Left lung (tissue), 14 donors: ENCODE measurements at places on chromosomes 12 and 14. TPM values are rescaled to one million over a fixed set of nuclear protein-coding genes. Genes with fewer than 3 reads are reported as not detected.

GRCh38 chr14:57871459-57872080 is 5.7 kb upstream of the SLC35F4 start:
- peaks cover 25% of the 10 kb centered on the region for H3K27me3 ChIP-seq
- H3K27ac ChIP-seq, result no peak overlapping the region
- no peak for DNase-seq
- H3K4me3 ChIP-seq, result no peak overlapping the region

GRCh38 chr12:442235-442884 is 17.4 kb upstream of the B4GALNT3 start:
- no peaks in the 10 kb centered on the region for H3K27me3 ChIP-seq
- no peak overlapping the region for H3K27ac ChIP-seq
- DNase-seq, result no peak
- H3K4me3 ChIP-seq, result no peak overlapping the region
- peaks cover 24% of the 10 kb centered on the region for H3K36me3 ChIP-seq

DNA sequence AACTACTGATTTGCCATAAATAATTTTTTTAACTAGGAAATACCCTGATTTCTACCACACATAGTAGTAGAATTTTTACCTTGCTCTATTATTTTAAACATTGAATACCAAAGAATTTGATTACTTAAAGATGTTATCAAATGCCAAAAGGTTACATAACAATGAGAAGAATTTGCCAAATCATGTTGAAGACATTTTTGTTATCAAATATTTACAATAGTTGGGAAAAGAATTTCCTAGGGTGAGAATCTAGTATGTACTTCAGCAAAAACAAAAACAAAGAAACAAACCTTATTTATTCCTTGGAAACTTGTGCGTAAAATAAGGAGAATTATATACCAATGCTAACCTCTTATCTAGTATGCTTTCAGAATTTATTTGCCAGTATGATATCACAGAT is 107.2 kb downstream of the SCAF11 start:
- no peak overlapping the region for H3K4me3 ChIP-seq
- H3K27ac ChIP-seq, result no peak overlapping the region
- no peaks in the 10 kb centered on the region for H3K27me3 ChIP-seq
- H3K36me3 ChIP-seq, result no peaks in the 10 kb centered on the region
- DNase-seq, result no peak
- no peaks in the 10 kb centered on the region for H3K4me1 ChIP-seq

GRCh38 chr12:116284396-116284795 is 6.9 kb upstream of the MED13L start:
- H3K36me3 ChIP-seq, result no peaks in the 10 kb centered on the region
- H3K4me1 ChIP-seq, result no peaks in the 10 kb centered on the region
- H3K27me3 ChIP-seq, result no peaks in the 10 kb centered on the region
- H3K4me3 ChIP-seq, result no peak overlapping the region
- H3K27ac ChIP-seq, result peak overlapping the region; percentile 73

- no peaks in the 10 kb centered on the region for H3K27me3 ChIP-seq
- no peak for DNase-seq
- H3K36me3 ChIP-seq, result peaks cover 4% of the 10 kb centered on the region
Measured at GRCh38 chr14:32102152-32102787, 25.2 kb downstream of the ARHGAP5 start.

DNA sequence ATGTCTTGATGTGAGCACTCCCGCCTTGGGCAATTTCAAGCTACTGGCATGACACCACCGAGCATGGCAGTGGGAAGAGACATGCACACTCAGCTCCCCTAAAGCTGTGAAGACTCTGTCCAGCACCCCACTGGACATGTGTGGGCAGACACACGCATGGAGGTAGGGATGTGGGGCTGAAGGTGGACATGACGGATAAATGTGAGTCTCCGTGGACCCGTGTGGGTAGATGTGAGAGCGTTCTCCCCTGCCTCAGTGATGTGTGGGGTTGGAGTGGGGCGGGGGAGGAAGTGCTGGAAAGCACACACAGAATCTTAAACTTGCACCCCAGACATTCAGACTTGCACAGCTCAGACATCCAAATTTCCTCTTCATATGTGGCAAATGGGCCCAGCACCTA is 12.6 kb downstream of the SLC6A12 start:
- H3K4me3 ChIP-seq, result no peak overlapping the region
- DNase-seq, result no peak
- peaks cover 11% of the 10 kb centered on the region for H3K4me1 ChIP-seq
- H3K27ac ChIP-seq, result no peak overlapping the region
- no peaks in the 10 kb centered on the region for H3K36me3 ChIP-seq

GRCh38 chr14:104639885-104640548 is 35.4 kb upstream of the TMEM179 start:
- DNase-seq, result peak; percentile 71
- no peaks in the 10 kb centered on the region for H3K36me3 ChIP-seq
- H3K27me3 ChIP-seq, result peaks cover 53% of the 10 kb centered on the region
- no peak overlapping the region for H3K27ac ChIP-seq
- H3K4me1 ChIP-seq, result peaks cover 3% of the 10 kb centered on the region

- no peak overlapping the region for H3K4me3 ChIP-seq
- no peak overlapping the region for H3K27ac ChIP-seq
- no peaks in the 10 kb centered on the region for H3K4me1 ChIP-seq
- H3K36me3 ChIP-seq, result no peaks in the 10 kb centered on the region
- DNase-seq, result no peak
Measured at GRCh38 chr12:26044007-26044394, 80.8 kb downstream of the BHLHE41 start.

GRCh38 chr12:24948420-24948756 is 513 bp downstream of the BCAT1 start:
- H3K36me3 ChIP-seq, result no peaks in the 10 kb centered on the region
- no peaks in the 10 kb centered on the region for H3K4me1 ChIP-seq
- DNase-seq, result peak; percentile 46
- H3K27ac ChIP-seq, result peak overlapping the region; percentile 14
- H3K4me3 ChIP-seq, result peak overlapping the region; percentile 52

- H3K4me3 ChIP-seq, result no peak overlapping the region
- H3K27ac ChIP-seq, result no peak overlapping the region
Measured at GRCh38 chr12:50088577-50089335, 3.6 kb downstream of the SMARCD1 start.

DNA sequence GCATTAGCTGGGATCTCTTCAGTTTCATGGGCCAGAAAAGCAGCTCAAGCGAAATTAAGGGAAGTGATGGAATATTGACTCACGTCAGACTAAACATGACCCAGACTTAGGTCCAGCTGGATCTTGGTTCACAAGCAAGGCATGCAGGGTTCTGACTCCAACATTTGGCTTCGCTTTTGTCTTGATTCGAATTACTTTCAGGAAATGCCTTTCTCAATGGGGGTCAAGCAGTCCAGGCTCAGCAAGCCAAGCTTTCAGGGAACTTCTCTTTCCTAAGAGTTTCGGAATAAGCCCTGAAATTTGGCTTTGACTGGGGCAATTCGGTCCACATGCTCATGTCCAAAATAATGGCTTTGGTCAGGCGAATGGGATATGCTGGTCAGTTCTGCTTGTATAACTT is 678.7 kb upstream of the TMEM132C start:
- no peak overlapping the region for H3K4me3 ChIP-seq
- no peak for DNase-seq
- H3K36me3 ChIP-seq, result no peaks in the 10 kb centered on the region
- H3K4me1 ChIP-seq, result no peaks in the 10 kb centered on the region
- H3K27ac ChIP-seq, result no peak overlapping the region

GRCh38 chr12:57208631-57209282 is 7.8 kb upstream of the NXPH4 start:
- H3K36me3 ChIP-seq, result no peaks in the 10 kb centered on the region
- H3K4me1 ChIP-seq, result no peaks in the 10 kb centered on the region
- H3K4me3 ChIP-seq, result no peak overlapping the region

DNA sequence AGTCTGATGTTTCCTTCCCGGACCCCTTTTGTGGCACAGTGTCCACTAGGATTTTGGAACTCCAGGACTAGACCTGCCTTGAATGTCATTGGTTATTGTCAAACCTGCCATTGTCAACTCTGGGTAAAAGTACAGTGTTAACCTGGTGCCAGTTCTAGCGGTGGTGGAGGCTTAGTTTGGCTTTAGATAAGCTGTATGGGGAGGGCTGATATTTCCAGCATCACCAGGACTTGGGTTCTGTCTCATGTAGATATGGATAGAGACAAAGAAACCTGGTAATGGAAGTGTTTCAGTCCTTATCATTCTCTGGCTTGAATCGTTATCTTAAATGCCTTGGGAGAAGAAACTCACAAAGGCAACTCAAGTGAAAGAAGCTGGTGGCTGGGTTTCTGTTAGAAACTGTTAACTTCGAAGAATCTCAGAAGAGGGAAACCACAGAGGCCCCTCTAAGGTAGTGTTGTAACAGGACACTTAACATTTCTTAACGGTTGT is 10.6 kb downstream of the CHST11 start:
- H3K27me3 ChIP-seq, result no peaks in the 10 kb centered on the region
- no peak for DNase-seq
- H3K4me1 ChIP-seq, result peaks cover 96% of the 10 kb centered on the region
- no peak overlapping the region for H3K4me3 ChIP-seq
- H3K27ac ChIP-seq, result no peak overlapping the region
- H3K36me3 ChIP-seq, result no peaks in the 10 kb centered on the region

DNA sequence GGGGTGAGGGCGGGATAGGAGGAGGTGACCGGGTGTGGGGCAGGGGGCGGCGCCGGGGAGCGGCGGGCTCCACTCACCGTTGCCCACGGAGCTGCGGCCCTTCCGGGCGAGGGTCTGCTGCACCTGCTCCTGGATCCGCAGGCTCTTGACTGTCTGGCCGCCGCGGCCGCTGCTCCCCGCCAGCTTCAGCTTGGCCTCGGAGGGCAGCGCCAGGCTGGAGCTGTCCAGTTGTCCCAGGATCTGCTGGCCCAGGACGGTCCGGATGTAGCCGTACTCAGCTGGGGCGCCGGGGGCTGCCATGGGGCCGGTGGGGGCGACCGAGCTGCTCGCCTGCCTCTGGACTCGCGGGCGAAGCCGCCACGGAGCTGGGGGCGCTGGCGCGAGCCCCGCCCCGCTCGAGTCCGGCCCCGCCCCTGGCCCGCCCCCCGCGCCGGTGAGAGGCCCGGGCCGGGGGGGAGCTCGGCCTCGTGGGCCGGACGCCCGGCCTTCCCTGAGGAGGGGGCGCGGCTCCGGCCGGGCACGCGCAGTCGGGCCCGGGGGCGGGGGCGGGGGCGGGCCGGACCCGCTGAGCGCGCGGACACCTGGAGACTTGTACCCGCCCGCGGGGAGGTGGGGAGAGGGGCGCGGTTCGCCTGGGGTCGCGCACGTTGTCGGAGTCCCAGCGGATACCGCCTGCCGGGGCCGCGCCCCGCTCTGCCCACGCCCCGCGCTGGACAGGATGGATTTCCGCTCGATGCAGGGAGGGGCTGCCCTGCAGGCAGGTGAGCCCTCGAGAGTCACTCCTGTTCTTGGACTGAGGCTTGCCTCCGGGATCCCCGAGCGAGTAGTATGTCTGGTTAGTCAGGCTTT is at the start of gene PKP2:
PKP2 (minus strand) TSS at position 346 of the 849 bp plus-strand sequence; CDS start at position 300, 46 bp downstream.
- H3K4me1 ChIP-seq, result peaks cover 40% of the 10 kb centered on the region
- peaks cover 30% of the 10 kb centered on the region for H3K27me3 ChIP-seq
- H3K36me3 ChIP-seq, result no peaks in the 10 kb centered on the region
- peak; percentile 91 for DNase-seq
- no peak within 1 kb of the TSS for H3K27ac ChIP-seq
- peak within 1 kb of the TSS; percentile 53 for H3K4me3 ChIP-seq

DNA sequence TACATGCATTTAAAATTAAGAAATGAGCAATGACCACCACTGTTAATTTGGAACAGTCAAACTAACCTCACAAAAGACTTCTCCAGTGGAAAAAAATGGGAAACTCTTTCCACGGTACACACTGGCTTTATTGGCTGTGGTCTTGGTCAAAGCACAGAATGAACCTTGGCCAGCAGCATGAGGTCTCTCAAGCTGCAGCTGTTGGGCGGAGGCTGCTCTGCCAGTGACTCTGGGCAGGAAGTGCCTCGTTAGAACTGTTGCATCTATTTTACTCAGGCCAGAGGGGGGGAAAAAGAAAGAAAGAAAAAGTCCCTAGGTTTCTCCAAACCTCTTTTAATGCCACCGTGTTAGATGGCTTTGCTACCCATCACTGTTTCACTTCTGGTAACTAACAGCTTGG is 279.8 kb upstream of the DIO2 start:
- no peaks in the 10 kb centered on the region for H3K27me3 ChIP-seq
- no peak overlapping the region for H3K4me3 ChIP-seq
- no peak for DNase-seq
- H3K36me3 ChIP-seq, result no peaks in the 10 kb centered on the region

- no peak for DNase-seq
- no peaks in the 10 kb centered on the region for H3K36me3 ChIP-seq
- H3K4me1 ChIP-seq, result no peaks in the 10 kb centered on the region
- no peak overlapping the region for H3K27ac ChIP-seq
- no peak overlapping the region for H3K4me3 ChIP-seq
- no peaks in the 10 kb centered on the region for H3K27me3 ChIP-seq
Measured at GRCh38 chr12:13253966-13254760, 57.6 kb downstream of the EMP1 start.

The FLVCR2 gene
- 30.9 TPM for total RNA-seq

The TOMM20L gene
- not detected for total RNA-seq

The IRAK3 gene
- total RNA-seq, result 71.7 TPM

The TMEM263 gene
- total RNA-seq, result 59.3 TPM

The ADGRD1 gene
- 70.2 TPM for total RNA-seq

The KTN1 gene
- 125 TPM for total RNA-seq

The DHH gene
- 2.0 TPM for total RNA-seq

The ESRRB gene
- total RNA-seq, result 0.18 TPM

The TAS2R19 gene
- total RNA-seq, result 3.3 TPM
